Activated CD4-positive, alpha-beta T cell treated with anti-CD3 and anti-CD28 coated beads for 36 hours (primary cell): ENCODE measurements at places on chromosomes 5 and 9.

DNA sequence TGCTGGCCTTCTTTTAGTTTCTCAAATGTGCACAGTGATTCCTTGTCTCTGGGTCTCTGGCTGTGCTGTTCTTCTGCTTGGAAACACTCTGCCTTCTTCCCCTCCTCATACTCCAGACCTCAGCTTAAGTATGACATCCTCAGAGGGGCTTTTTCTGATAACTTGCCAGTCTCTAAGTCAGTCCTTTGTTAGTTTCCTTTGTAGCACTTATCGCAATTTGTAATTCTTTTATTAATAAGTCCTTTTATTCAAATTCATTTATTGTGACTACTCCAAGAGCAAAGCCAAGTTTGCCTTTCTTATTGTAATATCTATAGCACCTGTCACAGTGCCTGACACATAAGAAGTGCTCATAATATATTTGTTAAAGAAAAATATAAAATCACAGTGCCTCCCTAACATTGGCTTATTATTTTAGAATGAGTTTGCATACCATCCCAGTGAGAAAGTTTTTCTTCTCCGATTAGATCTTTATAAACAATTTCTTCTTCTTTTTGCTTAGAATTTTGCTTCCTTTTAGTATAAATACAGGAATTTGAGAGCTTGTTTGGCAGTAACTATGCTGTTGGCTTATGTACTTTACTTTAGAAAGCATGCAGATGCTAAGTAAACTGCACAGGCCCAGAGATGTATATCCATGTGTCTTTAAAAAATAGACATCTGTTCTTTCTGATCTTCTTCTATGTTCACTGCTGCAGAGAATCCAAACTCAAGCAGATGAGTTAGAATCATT lies 198.0 kb downstream of the GAS1 start:
- DNase-seq, result no peak

DNA sequence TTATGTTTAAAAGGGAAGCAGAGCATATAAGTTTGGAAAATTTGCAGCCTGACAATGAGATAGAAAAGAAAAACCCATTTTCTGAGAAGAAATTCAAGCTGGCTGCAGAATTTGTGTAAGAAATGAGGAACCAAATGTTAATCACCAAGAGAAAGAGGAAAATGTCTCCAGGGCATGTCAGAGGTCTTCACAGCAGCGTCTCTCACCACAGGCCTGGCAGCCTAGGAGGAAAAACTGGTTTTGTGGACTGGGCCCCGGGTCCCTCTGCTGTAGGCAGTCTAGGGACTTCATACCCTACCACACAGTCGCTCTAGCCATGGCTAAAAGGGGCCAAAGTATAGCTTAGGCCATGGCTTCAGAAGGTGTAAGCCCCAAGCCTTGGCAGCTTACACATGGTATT lies 32.1 kb upstream of the HSD17B4 start:
- DNase-seq, result no peak

GRCh38 chr5:134964359-134965270 lies 3.1 kb upstream of the CATSPER3 start:
- DNase-seq, result peak; percentile 28

DNA sequence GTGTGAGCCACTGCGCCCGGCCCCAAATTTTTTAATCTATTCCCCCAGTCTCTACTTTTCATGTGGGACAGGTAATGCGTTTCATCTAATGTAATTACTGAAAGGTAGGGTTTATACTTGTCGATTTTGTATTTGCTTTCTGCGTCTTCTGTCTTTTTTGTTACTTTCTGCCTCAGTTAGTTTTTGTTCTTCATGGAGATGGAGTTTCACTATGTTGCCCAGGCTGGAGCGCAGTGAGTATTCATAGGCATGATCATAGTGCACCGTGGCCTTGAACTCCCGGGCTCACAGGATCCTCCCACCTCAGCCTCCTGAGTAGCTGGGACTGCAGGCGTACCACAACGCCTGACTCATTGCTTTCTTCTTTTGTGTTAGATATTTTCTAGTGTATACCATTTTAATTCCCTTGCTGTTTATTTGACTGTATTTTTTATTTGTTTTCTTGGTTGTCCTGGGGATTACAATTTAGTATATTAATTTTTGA lies 23.4 kb downstream of the EHMT1 start:
- no peak for DNase-seq

- no peak for DNase-seq
These were observed 11.9 kb upstream of the ARHGAP26 start for GRCh38 chr5:142758062-142758795.

- DNase-seq, result no peak
These were observed 84.2 kb downstream of the GIN1 start for GRCh38 chr5:103035701-103036100.

- no peak for DNase-seq
These were observed 40.3 kb upstream of the CLK4 start for GRCh38 chr5:178667101-178667500.

GRCh38 chr5:154191467-154192261 lies 1.1 kb downstream of the GALNT10 start:
- DNase-seq, result peak; percentile 51

DNA sequence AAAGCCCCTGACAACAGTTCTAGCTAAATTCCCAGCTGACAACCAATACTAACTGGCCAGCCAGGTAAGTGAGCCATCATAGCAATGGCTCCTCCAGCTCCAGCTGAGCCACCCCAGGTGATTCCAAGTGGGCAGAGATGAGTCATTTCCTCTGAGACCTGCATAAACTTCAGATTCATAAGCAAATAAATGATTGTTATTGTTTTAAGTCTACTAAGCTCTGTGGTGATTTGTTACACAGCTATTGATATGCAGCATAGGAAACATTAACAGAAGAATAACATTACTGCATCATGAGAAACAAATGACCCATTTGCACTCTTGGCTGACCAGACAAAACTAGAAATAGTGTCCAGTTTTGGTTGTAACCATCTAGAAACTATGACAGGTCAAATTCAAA lies 60.3 kb downstream of the TTC39B start:
- no peak for DNase-seq

DNA sequence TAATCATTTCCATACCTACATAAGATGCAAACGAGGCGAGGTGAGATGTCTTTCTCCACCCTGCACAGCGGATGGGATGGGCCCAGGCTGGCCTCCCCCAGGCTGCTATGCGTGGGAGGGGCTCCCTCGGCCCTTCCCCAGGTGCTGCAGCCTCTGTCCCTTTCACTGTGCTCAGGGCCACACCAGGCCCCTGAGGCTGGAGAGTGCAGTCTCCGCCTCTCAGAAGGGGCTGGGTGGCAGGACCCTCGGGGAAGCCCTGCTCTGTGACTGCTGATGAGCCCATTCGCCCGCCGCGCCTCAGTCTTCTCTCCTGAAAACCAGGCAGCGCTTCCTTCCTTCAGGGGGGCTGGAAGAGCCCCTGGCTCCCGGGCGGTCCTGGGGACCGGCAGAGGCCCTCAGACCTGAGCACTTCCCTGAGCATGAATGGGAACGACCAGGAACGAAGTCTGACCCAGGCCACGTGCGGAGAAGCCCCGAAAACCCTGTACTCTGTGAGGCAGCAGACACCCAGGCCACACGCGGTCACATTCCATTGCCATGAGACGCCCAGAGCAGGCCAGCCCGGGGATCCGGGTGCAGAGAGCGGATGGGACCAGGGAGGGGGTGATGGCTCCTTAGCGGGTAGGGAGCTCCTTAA lies 21.9 kb upstream of the NOTCH1 start:
- no peak for DNase-seq

GRCh38 chr5:89343666-89344065 lies 460.7 kb upstream of the MEF2C start:
- peak; percentile 39 for DNase-seq

DNA sequence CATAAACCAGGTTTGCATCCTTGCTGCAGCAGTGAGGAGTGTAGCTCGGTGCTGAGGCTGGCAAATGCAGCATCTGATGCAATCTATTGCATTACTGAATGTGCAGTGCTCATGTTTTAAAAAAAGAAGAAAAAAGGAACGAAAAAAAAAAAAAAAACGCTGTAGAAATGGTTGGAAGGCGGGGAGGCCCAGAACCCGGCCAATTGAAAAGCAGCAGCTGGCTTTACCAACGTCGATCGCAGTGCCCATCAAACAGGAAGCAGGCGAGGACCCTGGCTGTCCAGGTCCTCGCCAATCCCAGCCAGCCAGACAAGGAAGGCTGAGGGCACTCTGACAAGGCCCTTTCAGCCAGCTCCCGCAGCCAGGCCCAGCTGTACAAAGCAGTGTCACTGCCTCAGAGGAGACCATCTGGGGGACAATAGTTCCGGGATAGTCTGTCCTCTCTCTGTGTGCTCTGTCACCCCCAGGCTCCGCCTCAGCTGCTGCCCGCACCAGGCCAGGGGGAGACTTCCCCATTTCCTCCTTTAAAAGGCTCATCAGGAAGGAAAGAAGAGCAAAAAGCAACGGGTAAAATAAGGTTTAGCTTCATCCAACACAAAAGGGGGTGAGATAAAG lies 21.8 kb upstream of the CPEB4 start:
- DNase-seq, result no peak

- DNase-seq, result no peak
These were observed 452.1 kb upstream of the PTPRD start for GRCh38 chr9:11064909-11065308.

DNA sequence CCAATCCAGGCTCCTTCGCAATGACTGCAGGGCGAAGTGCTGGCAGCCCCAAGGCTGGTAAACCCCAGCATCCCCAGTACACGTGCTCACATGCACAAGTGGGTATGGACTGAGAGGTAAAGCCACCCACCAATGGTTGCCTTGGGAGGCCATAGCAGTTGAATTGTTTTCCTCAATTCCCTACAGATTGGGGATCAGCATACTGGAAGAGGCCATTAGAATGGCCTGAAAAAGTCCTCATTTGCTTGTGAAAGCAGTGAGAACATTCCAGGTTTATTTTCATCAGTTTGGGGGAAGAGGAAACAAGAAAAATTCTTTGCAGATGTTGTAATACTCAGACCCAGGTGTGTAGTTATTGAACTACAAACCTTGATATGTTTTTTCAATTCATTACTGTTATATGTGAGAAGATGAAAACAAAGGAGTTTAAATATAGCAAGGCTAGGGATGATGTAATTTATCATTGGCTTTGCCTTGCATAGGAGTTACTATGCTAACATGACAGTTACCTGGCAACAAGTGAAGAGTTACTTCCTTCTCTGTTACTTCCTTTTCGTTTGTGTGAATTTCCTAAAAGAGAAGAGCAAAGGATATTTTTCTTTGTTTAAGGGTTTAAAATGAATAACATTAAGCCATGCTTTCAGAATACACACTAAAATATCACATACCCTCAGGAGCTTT lies 36.4 kb downstream of the MTMR12 start:
- no peak for DNase-seq

- no peak for DNase-seq
These were observed 31.9 kb downstream of the SLC12A7 start for GRCh38 chr5:1079961-1080360.

GRCh38 chr5:51657340-51658240 lies 274.3 kb downstream of the ISL1 start:
- no peak for DNase-seq

DNA sequence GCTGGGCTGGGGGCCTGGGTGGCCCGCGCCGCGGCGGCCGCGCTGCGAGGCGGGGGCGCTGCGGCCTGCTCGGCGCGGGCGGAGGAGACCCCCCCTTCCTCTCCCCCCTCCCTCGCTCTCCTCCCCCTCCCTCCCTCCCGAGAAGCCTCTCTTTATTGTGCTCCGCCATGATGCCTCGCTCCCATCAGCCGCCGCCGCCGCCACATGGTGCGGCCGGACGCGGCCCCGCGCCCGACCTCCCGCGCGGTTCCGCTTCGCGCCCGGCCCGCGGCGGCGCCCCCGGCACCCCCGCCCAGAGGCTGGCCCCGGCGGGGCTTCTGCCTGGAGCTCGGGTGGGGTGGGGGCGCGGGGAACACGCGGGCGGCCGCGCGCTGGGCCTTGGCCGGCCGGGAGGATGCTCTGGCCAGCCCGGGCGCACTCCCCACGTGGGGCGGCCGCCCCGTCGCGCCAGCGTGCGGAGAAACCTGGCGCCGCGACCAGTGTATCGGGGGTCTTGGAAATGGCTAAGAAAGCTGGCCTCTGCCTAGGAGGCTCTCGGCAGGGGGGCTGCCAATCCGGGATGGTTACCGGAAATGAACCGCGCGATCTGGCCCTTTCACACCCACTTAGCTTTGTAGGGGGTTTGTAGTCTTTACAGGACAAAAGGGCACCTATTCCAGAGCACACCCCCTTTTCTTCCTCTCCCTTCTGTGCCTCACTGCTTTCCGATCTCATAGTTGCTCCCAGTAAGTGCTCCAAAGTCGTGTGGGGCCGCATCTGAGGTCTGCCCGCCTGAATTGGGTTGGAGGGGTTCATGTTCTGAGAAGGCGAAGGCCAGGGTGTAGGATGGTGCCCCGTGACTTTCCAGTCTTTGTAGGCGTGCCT lies 1.0 kb downstream of the SET start:
- DNase-seq, result peak; percentile 71

DNA sequence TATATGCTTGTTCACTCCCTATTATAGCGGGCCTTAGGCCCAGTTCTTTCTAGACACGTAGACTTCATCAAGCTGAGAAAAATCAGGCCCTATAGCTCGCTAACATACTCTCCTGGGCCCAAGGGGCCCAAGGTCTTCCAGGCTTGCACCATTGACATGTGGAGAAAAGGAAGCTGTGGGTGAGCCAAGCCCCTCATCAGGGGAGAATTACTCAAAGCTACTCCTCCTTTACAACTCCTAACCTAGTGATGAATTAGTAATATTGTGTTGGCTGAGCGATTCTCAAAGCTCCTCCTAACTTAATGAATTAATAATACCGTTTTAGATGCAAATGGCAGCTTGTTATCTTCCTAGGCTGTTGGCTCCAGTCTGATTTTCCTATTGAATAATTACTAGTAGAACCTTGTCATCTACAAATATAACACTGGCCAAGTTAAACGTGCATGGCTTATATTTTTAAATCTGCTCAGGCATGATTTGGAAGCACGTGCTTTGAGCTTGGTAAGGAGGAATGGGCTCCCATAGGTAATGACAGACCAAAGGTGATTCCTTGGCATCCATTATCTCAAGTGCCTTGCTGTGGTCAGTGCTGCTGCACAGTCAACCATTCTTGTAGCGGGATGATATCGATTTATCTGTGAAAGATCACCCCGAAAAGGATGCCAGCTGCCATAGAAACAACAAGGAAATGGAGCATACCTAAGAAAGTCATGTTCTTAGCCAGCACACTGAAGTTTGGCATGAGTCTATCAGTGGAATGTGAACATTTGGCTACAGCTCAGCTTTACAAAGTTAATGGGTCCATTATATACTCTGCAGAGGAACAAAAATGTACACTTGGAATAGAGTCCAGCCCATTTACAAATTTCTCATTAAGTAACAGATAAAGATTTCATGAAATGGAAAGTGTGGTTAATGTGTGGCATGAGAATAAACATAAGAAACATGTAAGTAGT lies 23.8 kb downstream of the LVRN start:
- DNase-seq, result no peak

DNA sequence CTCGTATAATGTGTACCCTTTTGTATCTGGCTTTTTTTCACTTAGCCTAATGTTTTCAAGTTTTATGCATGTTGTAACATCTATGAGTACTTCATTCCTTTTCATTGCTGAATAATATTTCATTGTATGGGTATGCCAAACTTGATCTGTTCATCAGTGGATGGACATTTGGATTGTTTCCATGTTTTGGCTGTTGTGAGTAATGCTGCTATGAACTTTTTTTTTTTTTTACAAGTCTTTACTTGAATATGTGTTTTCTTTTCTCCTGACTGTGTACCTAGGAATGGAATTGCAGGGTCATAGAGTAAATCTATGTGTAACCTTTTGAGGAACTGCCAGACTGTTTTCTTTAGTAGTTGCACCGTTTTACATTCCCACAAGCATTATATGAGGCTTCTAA lies 52.4 kb downstream of the MTREX start:
- DNase-seq, result no peak
